ENCODE measurements at places on chromosomes 13 and 19.

DNA sequence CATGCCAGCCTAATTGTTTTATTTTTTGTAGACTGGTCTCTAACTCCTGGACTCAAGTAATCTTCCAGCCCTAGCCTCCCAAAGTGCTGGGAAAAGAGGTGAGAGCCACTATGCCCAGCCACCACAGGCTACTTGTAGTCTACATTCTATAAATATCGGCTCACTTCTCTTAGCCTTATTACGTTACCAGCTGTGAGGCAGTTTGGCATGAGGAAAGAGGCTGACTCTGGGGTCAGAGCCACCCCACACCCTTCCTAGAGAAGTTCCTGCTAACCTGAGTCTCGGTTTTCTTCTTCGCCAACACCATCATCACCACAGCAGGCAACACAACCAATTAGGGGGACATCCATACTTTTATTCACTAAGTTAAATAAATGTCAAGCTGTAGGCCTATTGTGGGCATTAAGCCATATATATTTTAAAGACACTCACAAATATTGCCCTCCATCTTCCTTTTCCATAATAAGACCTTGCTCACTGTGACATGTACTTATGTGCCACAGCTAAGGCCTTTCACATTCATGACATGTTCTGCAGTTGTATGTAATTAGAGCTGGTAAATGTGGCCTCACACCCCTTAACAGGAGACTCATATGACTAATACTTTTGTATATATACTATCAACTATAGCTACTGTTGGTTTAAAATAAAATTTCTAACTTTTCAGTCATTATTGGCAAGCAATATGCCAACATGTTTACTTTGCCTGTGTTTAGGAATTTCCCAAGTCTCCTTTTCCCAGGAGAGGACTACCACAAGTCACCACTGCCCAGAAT is 5.7 kb downstream of the SLC25A30 start:
- no peak for DNase-seq

GRCh38 chr13:113001241-113002140 is 32.5 kb downstream of the MCF2L start:
- no peak for DNase-seq

DNA sequence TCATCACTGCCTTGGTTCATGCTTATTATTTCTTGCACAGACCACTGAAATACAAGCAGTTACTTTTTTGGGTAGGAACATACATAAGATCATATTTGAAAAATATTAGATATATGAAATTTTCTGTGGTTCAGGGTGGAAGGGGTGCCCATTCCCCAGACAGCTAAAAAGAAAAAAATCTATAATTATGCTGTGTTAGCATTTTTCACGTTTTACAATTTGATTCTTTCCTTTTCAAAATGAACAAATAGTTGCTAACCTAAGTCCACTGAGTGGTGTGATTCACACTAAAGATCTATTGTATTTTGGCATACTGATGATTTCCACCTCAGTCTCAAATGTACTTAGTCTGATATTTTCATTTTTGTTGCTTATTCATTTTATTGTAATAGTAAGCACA is 66.8 kb upstream of the FBXL3 start:
- no peak for DNase-seq

DNA sequence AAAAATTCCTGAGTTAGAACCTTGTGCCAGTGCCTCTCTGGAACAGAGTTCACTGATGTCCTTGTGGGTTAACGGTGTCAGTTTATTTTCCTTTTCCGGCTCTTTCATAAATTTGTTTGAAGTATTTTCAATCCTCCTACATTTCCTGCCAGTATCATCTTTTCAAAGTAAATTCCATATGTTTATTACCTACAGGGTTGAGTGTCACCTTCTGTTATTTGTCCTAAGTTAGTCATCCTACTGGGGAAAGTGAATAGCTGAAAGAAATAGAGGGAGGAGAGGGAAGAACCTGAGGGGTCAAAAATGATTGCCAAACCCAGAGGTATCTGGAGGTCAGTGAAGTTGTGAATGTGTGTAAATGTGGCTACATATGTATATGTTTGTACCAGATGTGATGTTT is 181.2 kb downstream of the DNAJC15 start:
- DNase-seq, result no peak

GRCh38 chr13:66673401-66673800 is 556.7 kb downstream of the PCDH9 start:
- DNase-seq, result no peak

DNA sequence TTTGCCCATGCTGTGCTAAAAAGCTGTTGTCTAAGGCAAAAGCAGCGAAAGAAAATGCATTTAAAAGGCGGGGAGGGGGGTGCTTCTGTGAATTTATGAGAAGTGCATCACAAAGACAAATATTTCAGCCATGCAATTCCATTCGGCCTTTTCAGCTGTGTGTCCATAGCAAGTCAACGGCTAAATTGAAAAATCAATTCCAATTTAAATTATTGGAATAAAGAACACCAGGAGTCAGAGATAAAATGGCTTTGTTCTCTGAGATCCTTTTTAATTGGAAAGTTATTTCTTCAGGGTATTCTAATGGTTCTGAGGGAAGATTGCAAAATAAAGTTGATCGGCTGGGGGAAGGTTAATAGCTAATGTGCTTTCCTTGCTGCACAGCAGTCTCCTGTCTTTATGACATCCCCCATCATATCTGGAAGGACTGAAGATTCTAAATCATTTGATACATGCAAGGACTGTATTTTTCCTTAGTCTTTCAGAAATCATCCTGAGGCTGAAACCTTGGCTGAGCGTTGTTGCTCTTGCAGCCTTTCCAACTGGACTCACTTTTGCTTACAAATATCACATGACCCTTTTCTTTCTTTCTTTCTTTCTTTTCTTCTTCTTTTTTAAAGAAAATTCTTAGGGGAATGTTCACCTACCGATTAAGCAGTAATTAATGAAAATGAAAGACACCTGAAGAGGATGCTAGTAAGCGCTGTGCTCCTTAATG is 647.1 kb downstream of the DACH1 start:
- DNase-seq, result no peak

GRCh38 chr13:47291107-47291656 is 394.3 kb upstream of the HTR2A start:
- DNase-seq, result no peak

DNA sequence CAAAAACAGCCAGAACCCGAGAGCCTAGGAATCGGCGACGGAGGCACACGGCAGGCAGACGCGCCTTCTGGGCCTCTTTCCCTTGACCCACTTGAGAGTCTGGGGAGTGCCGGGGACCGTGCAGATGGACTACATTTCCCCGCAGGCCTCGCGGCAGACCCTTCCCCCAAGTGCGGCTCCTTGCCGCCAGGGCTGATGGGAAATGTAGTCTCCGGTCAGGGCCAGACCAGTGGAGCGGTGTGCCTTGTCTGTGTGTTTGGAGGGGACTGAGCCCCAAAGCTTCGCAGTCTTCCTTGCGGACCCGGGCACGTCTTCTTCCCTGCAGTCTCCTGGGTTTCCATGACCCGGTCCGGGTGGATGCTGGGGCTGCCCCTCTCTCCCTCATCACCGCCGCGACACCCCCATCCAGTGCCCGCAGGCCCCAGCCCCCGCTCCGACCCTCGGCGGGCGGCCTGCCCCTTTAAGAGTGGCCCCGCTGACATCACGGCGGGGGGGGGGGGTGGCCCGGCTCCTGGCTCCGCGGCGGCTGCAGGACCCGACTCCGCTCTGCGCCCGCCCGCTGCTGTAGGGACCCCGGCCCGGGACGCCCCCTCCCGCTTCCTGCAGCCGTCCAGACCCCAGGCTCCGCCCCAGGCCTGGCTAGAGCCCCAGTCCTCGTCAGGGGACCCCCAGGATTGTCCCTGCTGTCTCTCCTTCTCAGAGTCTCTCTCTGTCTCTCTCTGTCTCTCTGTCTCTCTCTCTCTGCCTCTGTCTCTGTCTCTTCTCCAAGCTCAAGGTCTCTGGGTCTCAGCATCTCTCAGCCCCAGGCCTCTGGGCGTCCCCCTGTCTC is 758 bp upstream of the CACNG7 start:
- DNase-seq, result peak; percentile 41

DNA sequence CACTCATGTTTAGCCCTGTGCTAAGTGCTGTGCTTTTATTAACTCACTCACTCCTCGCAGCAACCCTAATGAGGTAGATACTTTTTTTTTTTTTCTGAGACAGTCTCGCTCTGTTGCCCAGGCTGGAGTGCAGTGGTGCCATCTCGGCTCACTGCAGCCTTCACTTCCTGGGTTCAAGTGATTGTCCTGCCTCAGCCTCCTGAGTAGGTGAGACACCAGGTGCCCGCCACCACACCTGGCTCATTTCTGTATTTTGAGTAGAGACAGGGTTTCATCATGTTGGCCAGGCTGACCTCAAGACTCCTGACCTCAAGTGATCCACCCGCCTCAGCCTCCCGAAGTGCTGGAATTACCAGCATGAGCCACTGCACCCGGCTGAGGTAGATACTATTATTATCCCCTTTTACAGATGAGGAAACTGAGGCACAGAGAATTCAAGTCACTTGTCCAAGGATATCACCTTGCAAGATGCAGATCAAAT is 2.5 kb downstream of the ITPKC start:
- no peak for DNase-seq

DNA sequence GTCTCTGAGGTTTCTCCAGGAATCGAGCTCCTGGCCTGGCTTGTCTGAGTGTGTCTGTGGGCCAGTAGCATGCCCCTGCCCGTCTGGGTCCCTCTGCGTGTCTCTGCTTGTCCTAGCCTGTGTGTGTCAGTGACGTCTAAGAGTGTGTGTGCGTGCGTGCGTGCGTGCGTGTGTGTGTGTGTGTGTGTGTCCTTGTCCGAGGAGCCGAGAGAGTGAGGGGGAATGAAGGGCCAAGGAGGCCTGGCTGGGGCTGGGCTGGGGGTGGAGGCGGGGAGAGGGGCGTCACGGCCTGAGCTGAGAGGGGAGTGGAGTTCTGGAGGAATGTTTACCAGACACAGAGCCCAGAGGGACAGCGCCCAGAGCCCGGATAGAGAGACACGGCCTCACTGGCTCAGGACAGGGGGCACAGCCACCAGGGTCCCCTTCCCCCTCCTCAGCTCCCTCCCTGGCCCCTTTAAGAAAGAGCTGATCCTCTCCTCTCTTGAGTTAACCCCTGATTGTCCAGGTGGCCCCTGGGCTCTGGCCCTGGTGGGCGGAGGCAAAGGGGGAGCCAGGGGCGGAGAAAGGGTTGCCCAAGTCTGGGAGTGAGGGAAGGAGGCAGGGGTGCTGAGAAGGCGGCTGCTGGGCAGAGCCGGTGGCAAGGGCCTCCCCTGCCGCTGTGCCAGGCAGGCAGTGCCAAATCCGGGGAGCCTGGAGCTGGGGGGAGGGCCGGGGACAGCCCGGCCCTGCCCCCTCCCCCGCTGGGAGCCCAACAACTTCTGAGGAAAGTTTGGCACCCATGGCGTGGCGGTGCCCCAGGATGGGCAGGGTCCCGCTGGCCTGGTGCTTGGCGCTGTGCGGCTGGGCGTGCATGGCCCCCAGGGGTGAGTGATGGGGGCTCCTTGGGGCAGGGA is at the start of gene AXL:
AXL (plus strand) TSS at position 609 of the 893 bp plus-strand sequence; CDS start at position 779, 170 bp downstream.
- DNase-seq, result no peak

GRCh38 chr13:97976610-97977521 is 23.4 kb downstream of the IPO5 start:
- no peak for DNase-seq

GRCh38 chr13:113544071-113544891 is 40.3 kb upstream of the TFDP1 start:
- DNase-seq, result no peak

DNA sequence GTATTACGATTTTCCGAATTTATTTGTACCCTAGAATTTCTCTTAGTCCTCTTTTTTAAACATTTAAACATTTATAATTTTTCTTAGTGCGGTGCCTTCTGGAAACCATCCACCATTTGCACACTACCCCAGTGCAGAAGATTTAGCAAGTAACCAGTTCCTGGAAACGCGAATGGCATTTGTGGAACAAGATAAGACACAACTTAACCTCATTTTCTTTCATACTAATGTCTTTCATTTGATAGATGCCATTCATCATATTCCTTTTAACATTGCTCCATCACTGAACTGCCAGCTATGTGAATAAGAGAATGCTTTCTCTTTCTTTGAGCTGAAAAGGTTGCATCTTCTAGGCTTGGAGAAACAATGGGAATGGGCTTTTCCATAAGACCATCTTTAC is 6.8 kb downstream of the FRY start:
- DNase-seq, result no peak

- no peak for DNase-seq
Measured at GRCh38 chr19:3977242-3978143, 6.6 kb upstream of the DAPK3 start.

DNA sequence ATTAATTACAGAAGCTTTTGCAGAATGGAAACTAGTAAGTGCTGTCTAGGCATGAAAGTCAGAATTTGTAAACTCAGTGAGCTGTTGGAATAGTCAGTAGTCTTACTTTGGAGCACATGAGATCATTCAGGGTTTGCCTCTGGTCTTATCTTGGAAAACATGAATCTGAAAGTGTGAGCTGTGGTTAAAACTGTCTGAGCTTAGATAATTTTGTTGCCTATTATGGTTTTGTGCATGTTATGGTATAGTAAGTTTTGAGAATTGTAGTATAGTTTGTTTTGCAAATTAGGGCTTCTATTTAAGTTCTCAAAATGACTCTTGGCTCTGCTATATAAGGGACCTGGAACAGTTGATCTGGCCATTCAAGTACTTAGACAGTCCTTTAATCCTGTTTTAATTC is 53.7 kb upstream of the TRPC4 start:
- no peak for DNase-seq

DNA sequence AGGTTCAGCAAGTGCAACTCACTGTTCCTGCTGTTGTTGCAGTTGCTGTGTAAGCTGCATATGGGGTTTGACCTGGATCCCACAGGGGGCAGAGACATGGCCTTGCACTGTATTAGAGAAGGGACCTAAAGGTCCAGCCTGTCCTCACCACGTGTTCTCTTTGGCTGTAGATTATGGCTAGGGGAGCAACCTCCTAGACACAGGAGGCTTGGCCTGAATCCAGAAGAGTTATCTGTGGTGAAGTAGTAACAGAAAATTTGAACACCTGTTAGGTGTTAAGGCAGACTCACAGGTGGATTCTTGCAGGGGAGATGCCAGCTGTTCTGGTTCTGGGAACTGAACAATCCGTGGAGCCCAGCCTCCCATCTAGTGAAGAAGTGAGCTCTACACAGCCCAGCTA is 3.4 kb upstream of the CYP4F11 start:
- DNase-seq, result no peak

DNA sequence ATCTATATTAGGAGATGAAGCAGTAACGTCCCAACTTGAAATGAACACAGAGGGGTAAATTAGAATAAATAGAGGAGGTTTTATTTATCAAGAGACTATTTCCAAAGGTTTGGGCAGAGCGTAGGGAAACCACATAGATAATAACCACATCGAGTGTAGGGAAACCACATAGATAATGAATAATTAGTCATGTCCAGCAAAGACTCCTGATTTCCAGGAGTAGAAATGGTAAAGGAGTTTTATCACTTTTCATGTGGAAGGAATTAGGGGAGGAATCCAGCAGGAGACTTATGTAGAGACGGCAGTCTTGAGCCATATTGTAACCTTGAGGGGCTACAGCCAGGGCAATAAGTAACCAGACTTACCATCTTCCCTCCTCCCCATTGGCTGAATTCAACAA is 136.3 kb upstream of the CSNK1A1L start:
- no peak for DNase-seq

All from activated CD4-positive, alpha-beta T cell treated with anti-CD3 and anti-CD28 coated beads, Interleukin-2, amount 50 U/mL, for 1 hour (primary cell).